ENCODE measurements at places on chromosomes 5 and 9.

DNA sequence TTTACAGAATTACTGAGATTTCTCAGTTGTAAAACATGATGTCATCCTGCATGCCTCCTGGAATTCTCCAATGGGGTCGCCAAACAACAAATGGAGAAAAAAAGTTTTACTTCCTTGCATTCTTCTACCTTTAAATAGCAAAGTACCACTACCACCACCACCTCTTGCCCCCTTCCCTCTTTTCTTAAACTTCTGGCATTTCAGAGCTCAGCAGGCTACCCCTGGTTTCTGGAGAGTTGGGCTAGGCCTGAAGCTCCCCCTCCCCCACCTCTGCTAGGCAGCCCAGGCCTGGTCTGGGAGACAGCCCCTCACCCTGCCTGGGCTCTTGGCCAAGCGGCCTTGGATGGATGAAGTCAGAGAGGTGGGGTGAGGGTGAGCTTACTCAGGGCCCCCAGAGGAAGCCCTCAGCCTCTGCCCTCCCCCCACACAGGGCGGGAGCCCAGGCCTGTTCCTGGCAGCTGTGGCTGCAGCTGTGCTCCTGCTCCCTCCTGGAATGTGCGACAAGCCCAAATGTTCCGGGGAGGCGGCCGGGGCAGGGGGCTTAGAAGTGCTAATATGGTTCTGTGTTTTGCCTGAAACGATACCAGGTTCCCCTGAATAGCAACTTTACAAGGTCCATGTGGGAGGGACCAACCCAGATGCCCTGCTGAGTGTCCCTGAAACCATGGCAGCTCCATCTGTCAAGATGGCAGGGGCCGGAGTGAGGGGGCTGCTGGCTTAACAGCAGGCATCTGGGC lies 6.0 kb upstream of the CCIN start:
- DNase-seq: no peak

- peak; percentile 82 for DNase-seq
Measured at GRCh38 chr9:35923927-35924763, 14.9 kb downstream of the SPAAR start.

DNA sequence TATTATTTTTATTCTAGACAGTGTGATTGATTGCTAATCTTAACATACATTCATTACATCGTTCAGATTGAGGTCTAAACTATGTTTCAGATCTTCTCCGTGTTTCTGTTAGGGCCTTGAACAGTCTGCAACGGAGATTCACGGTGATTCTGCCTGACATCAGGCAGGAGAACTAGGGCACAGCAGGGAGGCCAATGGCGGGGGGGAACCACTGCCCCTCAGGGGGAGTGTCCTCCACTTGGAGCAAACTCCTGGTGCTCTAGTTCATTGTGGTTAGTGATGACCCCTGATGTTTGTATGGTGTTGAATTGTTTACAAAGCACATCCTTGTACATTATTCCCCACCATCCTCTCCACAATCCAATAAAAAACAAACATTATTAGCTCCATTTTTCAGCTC lies 173.5 kb downstream of the ZNF608 start:
- DNase-seq: no peak

- no peak for DNase-seq
Measured at GRCh38 chr9:79237861-79238260, 333.9 kb upstream of the TLE4 start.

- no peak for DNase-seq
Measured at GRCh38 chr9:120922404-120923195, 4.0 kb downstream of the TRAF1 start.

- no peak for DNase-seq
Measured at GRCh38 chr5:44022622-44023021, 366.6 kb downstream of the FGF10 start.

DNA sequence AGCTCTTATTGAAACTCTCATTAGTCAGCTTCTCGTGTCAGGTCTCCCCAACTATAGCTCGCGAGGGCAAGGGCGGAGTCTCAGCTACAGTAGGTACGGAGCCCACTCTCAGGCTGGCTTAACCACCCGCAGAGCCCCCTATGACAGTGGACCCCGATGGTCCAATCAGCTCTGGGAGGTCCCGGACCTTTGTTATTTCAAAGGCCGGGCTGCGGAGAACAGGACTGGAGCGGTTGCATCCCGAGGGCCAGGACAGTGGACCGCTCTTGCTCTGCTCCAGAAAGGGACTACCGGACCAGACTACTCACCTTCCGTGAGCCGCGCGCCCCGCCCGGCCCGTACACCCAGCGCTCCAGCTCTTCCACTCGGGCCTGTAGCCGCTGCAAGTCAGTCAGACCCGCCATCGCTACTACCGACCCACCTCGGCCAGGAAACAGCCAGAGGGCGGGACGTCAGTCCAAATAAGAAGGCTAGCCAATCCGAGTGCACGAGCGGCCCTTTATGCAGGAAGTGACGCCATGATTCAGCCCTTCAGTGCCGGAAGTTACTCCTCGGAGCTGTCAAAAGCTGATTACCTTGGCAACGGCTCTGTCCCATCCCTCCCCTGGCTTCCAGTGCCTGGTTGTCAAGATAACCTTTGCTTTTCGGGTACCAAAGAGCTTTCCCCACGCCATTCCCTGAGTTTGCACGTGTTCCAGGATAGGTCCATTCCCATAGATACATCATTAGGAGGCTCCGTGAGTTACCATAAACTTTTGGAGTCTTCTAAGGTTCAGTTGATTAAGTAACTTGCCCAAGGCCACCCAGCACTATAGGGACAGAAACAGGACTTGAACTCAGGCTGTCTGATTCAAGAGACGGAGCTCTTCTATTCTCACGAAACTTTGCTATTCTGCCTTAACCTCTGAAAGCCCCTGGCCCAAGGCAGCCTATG lies at the start of gene DCTN3:
DCTN3 (minus strand) TSS at position 435 of the 934 bp plus-strand sequence; CDS start at position 404, 31 bp downstream.
- DNase-seq: peak; percentile 74

GRCh38 chr9:16321461-16322119 lies 548.9 kb downstream of the BNC2 start:
- no peak for DNase-seq

DNA sequence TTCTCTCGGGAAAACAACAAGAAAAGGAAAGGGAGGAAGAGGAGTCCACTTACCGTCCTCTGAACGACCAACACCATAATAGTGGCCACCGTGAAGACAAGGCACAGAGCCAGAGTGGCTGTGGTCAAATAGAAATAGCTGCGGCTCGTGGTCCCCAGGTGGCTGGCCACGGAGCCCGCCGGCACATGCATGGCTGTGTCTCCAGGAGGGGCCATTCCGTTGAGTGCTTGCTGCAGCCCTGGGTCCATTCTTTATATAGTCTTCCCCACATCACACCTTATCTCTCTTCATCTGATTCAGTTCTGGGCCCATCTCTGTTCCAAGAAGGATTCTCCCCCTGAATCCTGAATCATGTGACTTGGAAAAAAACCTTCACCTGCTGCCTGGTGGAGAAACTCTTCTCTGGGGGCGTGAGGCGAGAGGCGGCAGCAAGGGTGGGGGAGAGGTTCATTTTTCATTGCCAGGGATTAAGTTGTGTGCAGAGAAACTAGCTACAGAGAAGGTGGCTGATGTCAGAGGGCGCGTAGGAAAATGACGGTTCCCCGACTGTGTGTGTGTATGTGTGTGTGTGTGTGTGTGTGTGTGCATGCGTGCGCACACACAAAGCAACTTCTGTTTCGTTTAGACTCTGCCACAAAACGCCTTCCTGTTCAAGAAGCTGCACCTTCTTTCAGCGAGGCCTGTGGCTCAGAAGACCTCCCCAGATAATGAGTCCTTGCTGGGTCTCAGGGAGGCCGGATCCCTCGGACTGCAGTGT lies at the start of gene TNFSF8:
TNFSF8 (minus strand) TSS at position 536 of the 757 bp plus-strand sequence; CDS start at position 248, 288 bp downstream.
- DNase-seq: no peak

- DNase-seq: no peak
Measured at GRCh38 chr5:177404641-177405179, 4.2 kb upstream of the PFN3 start.

- DNase-seq: no peak
Measured at GRCh38 chr9:137454145-137454596, 5.0 kb downstream of the NSMF start.

DNA sequence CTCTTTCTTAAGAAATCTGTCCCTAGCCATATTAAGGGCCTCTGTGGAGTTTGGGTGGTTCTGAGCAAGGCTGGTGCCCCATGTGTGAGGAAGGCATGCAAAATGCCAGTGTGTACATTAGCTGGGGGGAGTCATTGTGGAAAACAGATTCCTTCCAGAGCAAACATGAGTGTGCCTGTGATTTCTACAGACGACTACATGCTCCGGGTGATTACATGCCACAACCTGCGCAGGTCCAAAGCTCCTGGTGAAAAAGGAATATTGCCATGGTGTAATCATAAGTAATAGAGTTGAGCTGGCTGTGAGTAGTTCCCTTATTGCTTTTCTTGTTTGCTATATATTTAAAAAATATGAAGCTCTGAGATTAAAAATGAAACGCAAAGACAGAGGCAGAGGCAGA lies 102.1 kb downstream of the ACER2 start:
- no peak for DNase-seq

DNA sequence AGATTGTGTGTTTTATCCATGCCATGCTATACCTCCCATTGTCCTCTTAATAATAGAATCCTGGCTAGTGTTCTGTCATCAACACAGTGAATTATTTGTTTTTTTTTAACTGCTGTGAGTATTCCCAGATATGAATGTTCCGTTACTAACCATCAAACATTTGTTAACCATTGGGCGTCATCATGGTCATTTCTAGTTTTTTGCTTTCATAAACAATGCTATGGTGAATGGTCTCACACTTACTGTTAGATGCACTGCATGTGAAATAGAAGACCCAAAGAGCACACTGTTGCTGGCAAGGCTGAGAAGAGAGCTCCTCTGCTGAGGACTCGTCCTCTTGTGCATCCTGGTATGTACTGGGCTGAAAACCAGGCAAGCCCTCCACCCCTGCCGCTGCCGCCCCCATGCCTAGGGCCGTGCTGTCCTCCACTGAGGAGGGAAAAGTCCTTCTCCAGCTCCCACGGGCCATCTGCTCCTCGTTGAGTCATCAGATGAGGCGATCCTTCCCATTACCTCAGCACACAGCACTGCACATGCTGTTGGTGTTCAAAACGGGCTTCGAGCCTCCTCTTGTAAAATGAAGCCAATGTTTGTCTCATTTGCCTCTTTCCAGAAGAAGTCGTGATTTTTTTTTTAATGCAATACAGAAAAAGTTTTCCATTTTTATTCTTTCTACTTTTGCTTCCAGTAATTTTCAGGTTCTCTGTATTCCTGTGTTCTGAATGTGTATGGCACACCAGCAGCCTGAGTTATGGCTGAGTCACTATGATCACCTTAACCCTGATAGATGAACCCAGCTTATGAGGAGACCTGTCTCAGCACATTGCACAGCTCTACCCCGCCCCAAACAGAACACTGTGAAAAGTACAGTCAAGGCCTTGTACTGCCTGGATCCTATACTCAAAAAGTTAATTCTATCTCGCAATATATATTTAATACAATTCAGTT lies 219.0 kb downstream of the AOPEP start:
- peak; percentile 76 for DNase-seq

GRCh38 chr5:165805756-165806155 lies 2300.3 kb downstream of the MAT2B start:
- no peak for DNase-seq

DNA sequence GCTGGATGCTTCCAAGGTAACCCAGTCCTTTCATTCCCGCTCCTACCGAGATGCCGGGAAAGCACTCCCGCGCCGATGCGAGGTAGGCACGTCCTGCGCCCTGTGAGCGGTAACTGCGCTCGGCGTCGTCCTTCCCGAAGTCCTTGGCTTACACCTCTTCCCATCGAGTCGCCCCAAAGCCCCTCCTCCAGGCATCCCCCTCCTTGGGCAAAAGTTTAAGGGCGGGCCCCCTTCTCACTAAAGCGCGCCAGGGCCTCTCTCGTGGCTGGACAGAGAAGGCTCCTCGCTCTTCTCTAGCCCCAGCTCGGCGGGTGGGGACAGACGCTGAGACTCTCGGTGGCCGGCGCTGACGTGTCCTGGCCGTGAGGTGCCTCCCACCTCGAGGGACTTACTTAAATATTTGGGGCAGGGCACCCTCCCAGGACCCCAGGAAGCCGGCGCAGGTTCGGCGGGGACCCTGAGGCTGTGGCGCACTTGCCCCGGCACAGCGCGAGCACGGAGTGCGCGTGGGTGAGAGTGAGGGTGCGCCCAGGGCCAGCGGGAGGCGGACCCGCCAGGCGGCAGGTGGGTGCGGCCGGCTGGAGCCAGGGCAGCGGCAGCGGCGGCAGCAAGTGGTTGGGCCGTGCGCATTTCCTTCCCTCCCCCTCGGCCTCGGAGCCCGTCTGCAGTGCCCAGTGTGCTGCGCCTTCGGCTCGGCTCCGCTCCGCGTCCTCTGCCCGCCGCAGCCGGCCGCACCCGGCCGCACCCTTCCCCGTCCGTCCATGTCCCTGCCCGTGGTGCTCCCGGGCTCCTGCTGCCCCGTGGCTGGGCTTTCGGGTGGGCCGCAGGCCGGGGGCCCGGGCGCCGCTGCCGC lies at the start of gene ENTREP1:
ENTREP1 (plus strand) TSS at position 667 of the 853 bp plus-strand sequence; CDS start at position 762, 95 bp downstream.
- no peak for DNase-seq

GRCh38 chr5:149887622-149888183 lies 56.9 kb downstream of the PDE6A start:
- DNase-seq: no peak

DNA sequence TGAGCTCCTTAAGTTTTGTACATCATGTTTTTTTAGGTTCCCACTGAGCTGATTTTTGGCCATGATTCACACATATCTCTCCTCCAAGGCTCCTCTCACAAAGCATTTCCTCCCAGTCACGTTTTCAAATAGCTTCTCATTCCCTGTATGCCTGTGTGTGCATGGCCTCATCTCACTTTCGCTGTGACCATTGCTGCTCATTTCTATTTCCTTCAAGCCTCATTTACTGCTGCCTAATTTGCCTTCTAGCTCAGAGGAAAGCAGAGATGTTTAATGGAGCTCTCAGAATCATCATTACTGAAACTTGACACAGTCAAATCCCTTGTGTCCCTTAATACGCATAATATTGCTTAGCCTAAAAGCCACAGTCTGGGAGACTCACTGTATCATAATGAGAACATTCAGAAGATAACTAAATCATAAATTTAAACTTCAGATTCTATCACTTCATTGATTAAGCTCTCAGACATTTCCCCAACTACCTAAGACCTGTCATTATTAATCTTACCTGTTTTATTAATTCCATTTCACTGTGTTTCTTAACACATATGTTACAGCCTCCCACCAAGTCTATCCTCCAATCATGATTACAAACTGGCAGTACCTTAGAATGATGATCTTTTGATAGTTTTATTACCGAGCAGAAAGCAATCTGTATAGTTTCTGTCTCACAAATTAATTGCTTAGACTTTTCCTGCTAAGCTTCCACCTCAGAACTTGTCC lies 278.3 kb upstream of the PTGER4 start:
- DNase-seq: no peak

- DNase-seq: no peak
Measured at GRCh38 chr5:1031306-1031959, 22.8 kb downstream of the NKD2 start.

GRCh38 chr5:172110921-172111851 lies 76.8 kb downstream of the STK10 start:
- DNase-seq: no peak

- no peak for DNase-seq
Measured at GRCh38 chr5:37725185-37725584, 114.7 kb downstream of the GDNF start.
